Pons (tissue), 1 donor: ENCODE measurements at places on chromosomes 4 and X.

GRCh38 chrX:13716905-13717304 is 17.5 kb downstream of the TRAPPC2 start:
- DNase-seq: no peak

GRCh38 chrX:13087322-13088155 is 43.1 kb upstream of the FAM9C start:
- peak; percentile 51 for DNase-seq

- no peak for DNase-seq
Measured at GRCh38 chr4:31983677-31984076, 1263.5 kb downstream of the PCDH7 start.

GRCh38 chr4:76301068-76301774 is 5.3 kb upstream of the STBD1 start:
- peak; percentile 24 for DNase-seq

GRCh38 chrX:8036914-8037313 is 109.7 kb upstream of the PNPLA4 start:
- DNase-seq: no peak

- DNase-seq: no peak
Measured at GRCh38 chr4:184402740-184403383, 71.5 kb downstream of the IRF2 start.

GRCh38 chrX:119991005-119991787 is 47.6 kb upstream of the NKAP start:
- DNase-seq: no peak

GRCh38 chr4:128548381-128548780 is 260.8 kb upstream of the PGRMC2 start:
- no peak for DNase-seq

DNA sequence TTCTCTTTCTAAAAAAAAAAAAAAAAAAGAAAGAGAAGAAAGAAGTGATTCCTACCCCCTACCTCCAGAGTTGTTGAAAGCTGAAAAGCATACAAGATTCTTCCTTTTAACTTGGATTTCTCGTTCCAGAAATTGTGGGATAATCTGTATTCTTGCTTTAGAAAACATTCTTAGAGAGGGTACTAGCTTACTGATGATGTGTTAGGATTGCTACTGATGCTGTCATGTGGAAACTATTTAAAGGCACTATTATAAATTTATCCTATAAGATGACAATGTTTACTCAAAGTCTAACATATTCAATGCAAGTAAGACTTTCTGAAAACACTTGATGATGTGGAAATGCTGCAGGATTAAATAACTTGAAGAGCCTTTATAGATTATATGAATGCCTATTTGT is 204.0 kb upstream of the PUDP start:
- DNase-seq: no peak

- DNase-seq: no peak
Measured at GRCh38 chr4:109014593-109015412, 251.9 kb upstream of the ETNPPL start.

GRCh38 chr4:6469898-6470501 is 2.4 kb downstream of the PPP2R2C start:
- no peak for DNase-seq

DNA sequence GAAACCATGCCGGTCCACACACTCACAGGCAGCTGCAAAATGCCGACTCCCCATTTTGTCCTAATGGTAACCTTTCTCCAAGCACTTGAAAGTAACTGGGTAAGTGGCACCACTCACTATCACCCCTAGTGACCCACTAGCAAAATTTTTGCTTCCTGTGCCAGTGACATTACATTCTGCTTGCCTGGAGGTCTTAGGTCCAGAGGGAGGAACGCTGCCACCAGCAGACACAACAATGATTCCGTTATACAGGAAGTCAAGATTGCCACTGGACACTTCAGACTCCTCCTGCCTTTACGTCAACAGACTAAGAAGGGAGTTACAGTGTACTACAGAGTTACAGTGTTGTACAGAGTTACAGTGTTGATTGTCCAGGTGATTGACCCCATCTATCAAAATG is 11.8 kb upstream of the TMEM192 start:
- no peak for DNase-seq

DNA sequence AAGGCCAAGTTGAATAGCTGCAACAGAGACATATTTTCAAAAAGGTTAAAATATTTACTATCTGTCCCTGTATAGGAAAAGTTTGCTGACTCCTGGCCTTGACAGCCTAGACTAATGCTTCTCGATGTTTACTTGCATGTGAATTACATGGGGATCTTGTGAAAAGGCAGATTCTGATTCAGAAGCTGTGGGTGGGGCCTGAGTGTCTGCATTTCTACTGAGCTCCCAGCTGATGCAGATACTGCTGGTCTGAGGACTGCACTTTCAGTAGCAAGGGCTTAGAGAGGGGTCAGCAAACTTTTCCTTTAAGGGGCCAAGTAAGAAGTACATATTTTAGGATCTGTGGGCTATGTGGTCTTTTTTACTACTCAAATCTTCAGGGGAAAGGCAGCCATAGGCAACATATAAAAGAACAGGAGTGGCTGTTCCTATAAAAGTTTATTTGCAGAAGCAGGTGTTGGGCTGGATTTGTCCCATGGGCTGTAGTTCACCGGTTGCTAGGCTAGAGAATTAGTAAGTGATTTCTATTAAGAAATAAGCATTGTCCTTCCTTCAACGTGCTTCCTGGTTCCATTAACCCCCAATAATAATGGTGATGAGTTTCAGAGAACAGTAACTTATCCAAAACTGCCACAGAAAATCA is 97.2 kb upstream of the PDE5A start:
- DNase-seq: no peak

GRCh38 chrX:130245441-130245840 is 23.3 kb downstream of the ZNF280C start:
- no peak for DNase-seq

DNA sequence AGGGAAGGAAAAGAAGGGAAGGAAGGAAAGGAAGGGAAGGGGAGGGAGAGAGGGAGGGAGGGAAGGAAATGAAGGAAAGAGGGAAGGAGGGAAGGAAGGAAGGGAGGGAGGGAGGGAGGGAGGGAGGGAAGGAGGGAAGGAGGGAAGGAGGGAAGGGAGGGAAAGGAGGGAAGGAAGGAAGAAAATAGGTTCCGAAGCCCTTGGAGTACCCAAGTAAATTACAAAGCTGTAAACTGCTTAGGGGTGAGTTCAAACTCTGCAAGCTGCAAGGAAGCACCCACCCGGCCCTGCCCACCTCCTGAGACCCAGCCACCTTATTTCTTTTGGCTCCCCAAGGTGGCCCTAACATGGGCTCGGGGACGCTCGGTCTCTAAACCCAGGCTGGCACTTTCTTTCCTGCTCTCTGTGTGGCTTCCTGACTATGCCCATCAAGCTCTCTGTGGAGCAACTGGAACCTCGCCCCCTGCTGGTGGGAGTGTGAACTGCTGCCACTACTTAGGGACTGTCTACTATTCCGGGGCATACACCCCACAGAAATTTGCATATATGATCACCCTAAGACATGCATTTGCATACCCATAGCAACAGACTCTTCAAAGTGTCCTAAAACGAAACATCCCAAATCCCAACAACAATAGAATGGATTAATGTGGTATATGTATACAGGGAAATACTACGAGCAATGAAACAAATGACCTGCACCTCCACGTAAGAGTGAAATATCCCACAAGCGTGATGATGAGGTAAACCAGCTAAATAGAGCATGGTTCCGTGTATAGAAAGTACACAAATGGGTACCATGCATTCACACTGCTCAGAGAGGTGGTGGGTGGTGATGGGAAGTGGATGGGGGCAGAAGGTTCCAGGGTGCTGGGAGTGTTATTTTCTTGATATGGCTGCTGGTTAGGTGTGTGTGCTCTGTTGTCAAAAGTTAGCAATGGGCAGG is 151.7 kb upstream of the TBL1X start:
- DNase-seq: no peak

DNA sequence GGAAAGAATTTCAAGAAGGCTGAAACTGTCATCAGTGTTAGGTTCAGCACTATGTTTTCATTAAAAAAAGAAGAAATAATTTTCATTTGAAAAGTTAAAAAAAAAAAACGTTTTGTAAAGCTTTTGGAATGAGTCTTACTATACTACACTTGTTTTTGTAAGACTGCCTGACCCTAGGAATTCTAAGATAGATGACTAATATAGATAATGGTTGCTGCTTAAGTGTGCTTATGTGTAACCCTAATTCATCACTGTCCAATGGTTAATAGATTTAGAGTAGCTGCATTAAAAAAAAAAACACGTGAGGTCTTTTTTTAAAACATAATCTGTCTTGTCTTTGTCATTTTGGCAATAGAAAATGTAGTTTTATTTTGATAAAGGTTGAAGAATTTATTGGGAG is 323.2 kb downstream of the IL1RAPL1 start:
- no peak for DNase-seq

DNA sequence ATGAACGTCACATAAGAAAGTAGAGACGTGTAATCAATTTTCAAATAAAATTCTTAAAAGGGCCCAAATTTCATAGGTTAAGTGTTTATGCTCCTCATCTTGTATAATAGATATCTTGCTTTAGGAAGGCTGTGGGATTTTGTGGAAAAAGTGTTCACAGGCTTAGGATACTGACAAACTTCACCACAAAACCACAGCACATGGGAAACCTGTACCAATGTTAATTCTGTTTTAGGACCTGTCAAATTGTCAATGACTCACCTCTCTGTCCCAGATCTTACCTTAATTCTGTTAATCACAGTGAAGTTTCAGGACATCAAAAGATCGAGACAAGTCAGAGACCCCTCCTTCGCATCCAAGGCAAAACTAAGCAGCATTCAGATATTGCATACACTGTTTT is 24.2 kb downstream of the FGFBP1 start:
- DNase-seq: no peak

GRCh38 chr4:147049946-147050345 is 104.3 kb upstream of the TTC29 start:
- no peak for DNase-seq

- DNase-seq: no peak
Measured at GRCh38 chr4:17962171-17962570, 59.4 kb downstream of the LCORL start.

GRCh38 chr4:27082776-27083175 is 222.1 kb downstream of the STIM2 start:
- DNase-seq: no peak

DNA sequence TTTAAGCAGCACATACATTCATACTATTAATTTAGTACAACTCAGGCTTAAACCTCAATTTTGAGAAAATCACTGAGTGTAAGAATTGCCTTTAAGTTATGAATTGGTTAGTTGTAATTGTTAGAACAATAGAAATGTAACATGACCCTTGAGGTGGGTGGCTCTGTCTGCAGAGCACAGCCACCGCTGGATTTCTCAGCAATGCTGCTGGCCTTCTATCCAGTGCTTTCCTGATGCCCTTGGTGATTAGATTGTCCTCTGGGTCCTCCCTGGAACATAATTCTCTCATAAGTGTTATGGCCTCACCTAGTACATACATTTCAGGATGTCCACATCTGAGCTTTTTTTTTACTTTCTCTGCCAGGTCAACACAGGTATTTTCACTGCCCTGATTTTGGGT is 213.2 kb downstream of the SLC7A11 start:
- no peak for DNase-seq

GRCh38 chr4:81905971-81906370 is 434.3 kb upstream of the RASGEF1B start:
- no peak for DNase-seq

GRCh38 chr4:54290980-54291379 is 61.9 kb downstream of the PDGFRA start:
- no peak for DNase-seq

DNA sequence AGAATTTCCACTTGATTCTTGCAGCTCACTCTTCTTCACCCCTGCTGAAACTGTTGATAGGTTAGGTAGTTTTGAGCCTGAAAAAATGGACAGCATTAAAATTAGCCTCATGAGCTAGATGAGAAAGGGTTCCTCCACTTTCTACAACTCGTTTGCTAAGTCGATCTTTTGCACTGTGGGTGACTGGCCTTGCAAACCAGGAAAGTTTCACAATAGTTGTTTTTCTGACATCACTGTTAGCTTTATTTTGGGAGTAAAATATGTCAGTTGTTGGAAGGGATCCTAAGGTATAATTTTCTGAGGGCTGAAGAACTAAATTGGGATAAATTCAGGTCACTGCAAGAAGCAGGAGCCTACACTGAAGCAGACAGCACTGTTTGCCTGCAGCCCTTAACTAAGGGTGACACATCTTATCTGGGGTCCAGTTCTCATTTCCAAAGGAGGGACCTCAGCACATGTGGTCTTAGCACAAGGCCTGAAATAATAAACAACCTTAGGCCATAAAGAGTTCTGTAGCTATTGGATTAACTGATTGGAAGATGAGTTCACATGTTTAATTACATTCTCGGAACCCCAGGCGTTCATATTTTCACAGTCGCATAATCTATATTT is 29.1 kb downstream of the ANAPC4 start:
- DNase-seq: no peak

- DNase-seq: no peak
Measured at GRCh38 chrX:126394681-126395080, 157.9 kb downstream of the DCAF12L1 start.

- no peak for DNase-seq
Measured at GRCh38 chrX:18119856-18120255, 100.8 kb downstream of the BEND2 start.

- no peak for DNase-seq
Measured at GRCh38 chr4:173532725-173533511, 2.9 kb upstream of the HAND2 start.

- no peak for DNase-seq
Measured at GRCh38 chr4:168028568-168028967, 63.8 kb upstream of the ANXA10 start.

- no peak for DNase-seq
Measured at GRCh38 chr4:89173336-89174090, 62.2 kb downstream of the TIGD2 start.

DNA sequence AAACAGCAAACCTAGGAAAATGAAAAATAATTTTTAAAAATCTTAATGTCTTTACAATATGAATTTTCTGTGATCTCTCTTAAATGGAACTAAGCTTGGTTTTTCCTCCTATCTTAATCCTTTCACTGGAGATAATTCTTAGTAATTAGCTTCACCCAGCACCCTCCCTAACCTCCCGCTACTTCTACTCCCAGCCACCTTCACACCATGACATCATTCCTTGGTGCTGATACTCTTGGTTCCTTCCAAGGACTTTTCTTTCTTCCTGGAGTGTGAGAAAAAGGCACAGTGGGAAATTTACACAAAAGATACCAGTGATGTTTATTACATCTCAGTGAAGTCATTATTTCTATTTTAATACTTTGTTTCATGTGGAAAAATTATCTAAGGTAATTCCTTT is 163.6 kb upstream of the PLAC1 start:
- DNase-seq: no peak

- DNase-seq: peak; percentile 14
Measured at GRCh38 chrX:74613370-74614092, 893 bp downstream of the RLIM start.

- DNase-seq: peak; percentile 19
Measured at GRCh38 chr4:99324979-99325378, 3.8 kb upstream of the ADH1B start.

DNA sequence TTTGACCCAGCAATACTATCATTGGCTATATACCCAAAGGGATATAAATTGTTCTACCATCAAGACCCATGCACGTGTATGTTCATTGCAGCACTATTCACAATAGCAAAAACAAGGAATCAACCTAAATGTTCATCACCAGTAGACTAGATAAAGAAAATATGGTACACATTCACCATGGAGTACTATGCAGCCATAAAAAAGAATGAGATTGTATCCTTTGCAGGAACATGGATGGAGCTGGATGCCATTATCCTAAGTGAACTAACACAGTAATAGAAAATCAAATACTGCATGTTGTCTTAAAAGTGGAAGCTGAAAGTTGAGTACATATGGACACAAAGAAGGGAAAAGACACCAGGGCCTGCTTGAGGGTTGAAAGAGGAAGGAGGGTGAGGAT is 803.1 kb upstream of the PCDH10 start:
- DNase-seq: no peak

GRCh38 chrX:149124526-149125108 is 380.5 kb downstream of the IDS start:
- DNase-seq: no peak

- no peak for DNase-seq
Measured at GRCh38 chr4:154640999-154641398, 28.5 kb upstream of the FGG start.
